Bronchus fibroblast of lung (primary cell): ENCODE measurements at places on chromosomes 12 and 14. TPM values are rescaled to one million over a fixed set of nuclear protein-coding genes. Genes with fewer than 3 reads are reported as not detected.

The TMEM63C gene
- total RNA-seq: not detected in 2 replicates

The SCARB1 gene
- total RNA-seq: 67.2 and 69.4 TPM in 2 replicates

The MFAP5 gene
- total RNA-seq: 0.67 and 1.8 TPM in 2 replicates

The FOXN4 gene
- total RNA-seq: not detected in 2 replicates

The NINJ2 gene
- total RNA-seq: 0.17 TPM in 1 of 2 replicates, not detected in the other

The CD69 gene
- not detected in 2 replicates for total RNA-seq

The ASIC1 gene
- 1.5 and 1.7 TPM in 2 replicates for total RNA-seq

The ESR2 gene
- total RNA-seq: not detected in 2 replicates

The CORO1C gene
- 162 and 223 TPM in 2 replicates for total RNA-seq
